Fibroblast of lung (primary cell): ENCODE measurements at places on chromosomes 1 and 21. TPM values are rescaled to one million over a fixed set of nuclear protein-coding genes. Genes with fewer than 3 reads are reported as not detected.
A peak's percentile ranks its signal among the peaks of the same experiment; 100 is the strongest.

DNA sequence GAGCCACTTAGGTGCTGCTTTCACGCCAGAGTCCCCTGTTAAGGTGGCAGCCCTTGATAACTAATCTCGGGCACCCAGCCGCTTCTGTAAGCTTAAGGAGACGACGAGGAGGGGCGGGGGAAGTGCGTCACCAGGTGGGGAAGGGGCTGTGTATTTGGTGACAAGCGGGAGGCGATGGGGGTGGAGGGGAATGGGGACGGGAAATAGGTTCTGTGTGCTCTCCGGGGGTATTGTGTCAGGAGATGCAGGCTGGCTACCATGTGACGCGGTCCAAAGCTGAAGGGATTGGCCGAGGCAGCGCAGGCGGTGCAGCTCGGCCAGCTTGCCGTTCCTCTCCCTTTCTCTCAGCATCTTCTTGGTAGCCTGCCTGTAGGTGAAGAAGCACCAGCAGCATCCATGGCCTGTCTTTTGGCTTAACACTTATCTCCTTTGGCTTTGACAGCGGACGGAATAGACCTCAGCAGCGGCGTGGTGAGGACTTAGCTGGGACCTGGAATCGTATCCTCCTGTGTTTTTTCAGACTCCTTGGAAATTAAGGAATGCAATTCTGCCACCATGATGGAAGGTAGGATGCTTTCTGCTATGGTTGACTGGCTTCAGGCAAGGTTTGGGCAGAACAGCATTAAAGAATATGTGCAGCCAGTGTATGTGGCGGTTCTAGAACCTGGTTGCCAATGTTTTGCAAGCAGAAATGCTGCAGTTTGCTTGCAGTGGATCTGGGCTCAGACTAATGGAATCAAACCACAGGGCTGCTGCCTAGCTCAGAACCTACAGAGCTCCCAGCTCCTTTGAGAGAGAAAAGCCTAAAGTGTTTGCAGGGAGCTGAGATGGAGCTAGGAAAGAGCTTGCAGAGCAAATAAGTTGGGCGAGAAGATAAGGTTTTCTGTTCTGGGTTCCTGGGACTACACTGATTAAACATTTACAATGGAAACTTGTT, at the start of gene SGIP1:
Gene SGIP1, plus strand, starts transcription at position 350 of the 937 bp plus-strand sequence. Its CDS starts 206 bp downstream, at position 556.
- peak within 1 kb of the TSS; percentile 78 for H3K4me3 ChIP-seq
- H3K27ac ChIP-seq, result peak within 1 kb of the TSS; percentile 98
- no peaks in the 10 kb centered on the region for H3K27me3 ChIP-seq
- H3K4me1 ChIP-seq, result peaks cover 10% of the 10 kb centered on the region
- no peaks in the 10 kb centered on the region for H3K36me3 ChIP-seq

- no peak for DNase-seq
- no peak overlapping the region for H3K27ac ChIP-seq
- no peaks in the 10 kb centered on the region for H3K27me3 ChIP-seq
- H3K4me1 ChIP-seq, result no peaks in the 10 kb centered on the region
- H3K36me3 ChIP-seq, result no peaks in the 10 kb centered on the region
- no peak overlapping the region for H3K4me3 ChIP-seq
These were observed 39.5 kb downstream of the ATF6 start for GRCh38 chr1:161805399-161806197.

DNA sequence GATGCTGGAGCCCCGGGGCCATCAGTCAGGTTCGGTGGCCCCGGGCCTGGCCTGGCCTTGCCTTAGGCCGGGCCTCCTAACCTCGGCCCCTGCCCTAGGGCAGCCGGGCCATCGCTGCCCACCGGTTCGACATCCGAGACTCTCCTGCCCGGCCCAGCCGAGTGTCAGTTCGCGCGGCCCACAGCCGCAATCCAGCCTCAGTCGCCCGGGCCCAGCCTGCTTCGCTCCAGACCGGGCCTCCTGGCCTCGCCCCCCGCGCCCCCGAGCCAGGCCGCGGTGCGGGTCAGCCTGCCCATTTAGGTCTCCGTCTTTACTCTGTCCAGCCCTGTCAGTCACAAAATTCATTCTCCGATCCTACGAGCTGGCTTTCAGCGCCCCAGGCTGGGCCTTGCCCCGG, 777 bp downstream of the LRRC41 start:
- peak; percentile 42 for DNase-seq
- peaks cover 9% of the 10 kb centered on the region for H3K4me1 ChIP-seq
- peak overlapping the region; percentile 97 for H3K27ac ChIP-seq

DNA sequence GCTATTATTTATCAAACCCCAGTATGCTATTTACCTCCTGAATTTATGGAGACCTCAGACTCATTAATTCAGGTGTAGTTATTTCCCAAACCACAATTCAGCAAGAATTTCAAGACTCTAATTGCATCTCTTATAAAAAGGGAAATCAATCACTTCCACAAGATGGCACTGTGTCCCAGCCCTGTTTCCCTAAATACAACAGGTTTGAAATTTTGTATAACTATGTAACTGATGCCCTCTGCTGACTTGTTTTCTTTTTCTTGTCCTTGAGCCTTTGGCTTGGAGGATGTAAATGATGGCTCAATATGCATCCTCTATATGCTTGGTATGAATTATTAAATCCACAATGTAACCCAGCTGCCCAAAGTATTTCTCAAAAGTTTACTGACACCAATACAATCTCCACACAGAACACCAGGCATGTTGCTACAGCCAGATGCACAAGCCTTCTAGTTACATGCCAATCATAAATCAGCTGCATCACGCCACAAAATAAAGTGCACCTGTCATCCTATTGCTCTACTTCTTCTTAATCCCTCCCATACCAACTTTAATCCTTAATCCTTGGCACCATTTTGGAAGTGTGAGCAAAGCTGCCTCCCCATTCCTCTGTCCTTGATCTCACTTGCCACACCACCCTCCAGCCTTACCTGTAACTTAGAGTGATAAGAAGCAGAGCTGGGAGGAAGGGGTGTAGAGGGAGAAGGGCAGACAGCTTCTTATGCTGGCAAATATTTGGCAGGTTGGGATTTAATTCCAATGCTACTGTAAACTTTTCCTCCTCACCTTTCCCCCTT, 9.0 kb downstream of the C1orf105 start:
- H3K36me3 ChIP-seq, result no peaks in the 10 kb centered on the region
- no peak overlapping the region for H3K27ac ChIP-seq
- peak; percentile 68 for DNase-seq

GRCh38 chr1:1275836-1276235, 2.2 kb upstream of the UBE2J2 start:
- peaks cover 14% of the 10 kb centered on the region for H3K4me1 ChIP-seq
- no peak for DNase-seq
- no peaks in the 10 kb centered on the region for H3K27me3 ChIP-seq
- H3K27ac ChIP-seq, result no peak overlapping the region
- no peak overlapping the region for H3K4me3 ChIP-seq

GRCh38 chr1:17372955-17373354, 959 bp downstream of the PADI6 start:
- H3K27me3 ChIP-seq, result peaks cover 4% of the 10 kb centered on the region
- DNase-seq, result no peak

OR14I1 gene
- total RNA-seq, result not detected in 2 replicates

KIF17 gene
- 1.3 and 1.8 TPM in 2 replicates for total RNA-seq

TSSK3 gene
- total RNA-seq, result 0.50 and 0.51 TPM in 2 replicates
